ENCODE measurements at places on chromosomes 5 and 9.

GRCh38 chr9:111943746-111944145 lies 47.1 kb downstream of the UGCG start:
- DNase-seq, result no peak

GRCh38 chr9:69820955-69821788 lies 555 bp downstream of the CFAP95 start:
- DNase-seq, result no peak

DNA sequence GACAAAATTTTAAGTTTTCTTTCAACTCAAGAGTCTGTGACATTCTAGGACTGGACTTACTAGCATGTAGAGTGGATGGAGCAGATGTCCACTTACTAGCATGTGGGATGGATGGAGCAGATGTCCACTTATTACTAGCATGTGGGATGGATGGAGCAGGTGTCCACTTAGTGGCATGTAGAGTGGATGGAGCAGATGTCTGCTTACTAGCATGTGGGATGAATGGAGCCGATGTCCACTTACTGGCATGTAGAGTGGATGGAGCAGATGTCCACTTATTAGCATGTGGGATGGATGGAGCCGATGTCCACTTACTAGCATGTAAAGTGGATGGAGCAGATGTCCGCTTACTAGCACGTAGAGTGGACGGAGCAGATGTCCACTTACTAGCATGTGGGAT lies 2.4 kb downstream of the SLC36A1 start:
- DNase-seq, result no peak

GRCh38 chr9:107637421-107638420 lies 148.2 kb upstream of the KLF4 start:
- DNase-seq, result peak; percentile 86

All from GM04503 (cell line).